B cell (primary cell): ENCODE measurements at places on chromosomes 11 and 22. TPM values are rescaled to one million over a fixed set of nuclear protein-coding genes. Genes with fewer than 3 reads are reported as not detected.

OR52I2 gene
- total RNA-seq = not detected in 2 replicates

C11orf87 gene
- total RNA-seq = not detected in 2 replicates

CRYBB3 gene
- not detected in 2 replicates for total RNA-seq

FXYD2 gene
- 13.5 and 19.5 TPM in 2 replicates for total RNA-seq

E2F8 gene
- 0.22 TPM in 1 of 2 replicates, not detected in the other for total RNA-seq

LMO2 gene
- total RNA-seq = 6.2 and 7.3 TPM in 2 replicates

TPH1 gene
- total RNA-seq = 2.7 and 2.8 TPM in 2 replicates

PDE3B gene
- 60.7 and 70.7 TPM in 2 replicates for total RNA-seq

DNA sequence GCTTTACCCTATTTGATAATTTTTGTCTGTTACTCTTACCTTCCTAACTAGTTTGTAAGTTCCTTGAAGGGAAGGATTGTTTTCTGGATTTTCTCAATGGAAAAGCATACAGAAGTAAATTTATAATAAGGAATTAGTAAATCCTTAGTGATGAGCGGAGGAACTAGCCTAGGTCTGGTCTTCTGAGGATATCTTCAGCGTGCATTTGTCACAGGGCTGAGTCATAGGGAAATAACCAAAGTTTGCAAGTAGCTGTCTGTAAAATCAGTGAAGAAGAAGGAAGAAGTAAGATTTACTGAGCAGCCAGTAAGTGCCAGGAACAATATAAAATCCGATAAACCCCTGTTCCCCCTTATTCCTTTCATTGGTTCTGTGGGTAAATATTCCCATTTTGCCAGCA lies 162.7 kb upstream of the SORL1-AS1 start:
- no peak for DNase-seq

GRCh38 chr11:65927904-65928397 lies 8.7 kb downstream of the DRAP1 start:
- peak; percentile 89 for DNase-seq

GRCh38 chr11:125978778-125979407 lies 33.0 kb downstream of the VSIG10L2 start:
- no peak for DNase-seq

- DNase-seq = no peak
Measured at GRCh38 chr11:108432783-108433182, 34.5 kb downstream of the C11orf65 start.

GRCh38 chr22:37498289-37498909 lies 12.2 kb upstream of the MFNG start:
- DNase-seq = peak; percentile 78

DNA sequence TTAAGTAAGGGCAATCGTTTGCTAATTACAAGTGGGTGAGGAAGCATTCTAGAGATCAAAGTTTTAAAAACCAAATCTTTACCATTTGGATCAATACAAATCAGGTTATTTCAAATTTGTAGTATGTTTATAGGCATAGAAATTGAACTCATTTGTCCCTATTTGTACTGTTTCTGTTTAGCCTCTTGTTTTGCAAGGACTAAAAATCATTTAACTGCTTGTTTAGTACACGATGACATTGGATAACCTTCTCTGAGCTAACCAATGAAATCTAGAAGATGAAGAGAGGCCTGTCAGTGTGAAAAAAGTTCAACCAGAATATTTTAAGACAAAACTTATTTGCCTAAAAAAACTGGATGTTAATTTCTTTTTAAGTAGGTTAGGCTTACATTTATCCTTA lies 40.0 kb downstream of the ZC3H12C start:
- no peak for DNase-seq

- no peak for DNase-seq
Measured at GRCh38 chr11:115590254-115590653, 86.0 kb upstream of the CADM1 start.

DNA sequence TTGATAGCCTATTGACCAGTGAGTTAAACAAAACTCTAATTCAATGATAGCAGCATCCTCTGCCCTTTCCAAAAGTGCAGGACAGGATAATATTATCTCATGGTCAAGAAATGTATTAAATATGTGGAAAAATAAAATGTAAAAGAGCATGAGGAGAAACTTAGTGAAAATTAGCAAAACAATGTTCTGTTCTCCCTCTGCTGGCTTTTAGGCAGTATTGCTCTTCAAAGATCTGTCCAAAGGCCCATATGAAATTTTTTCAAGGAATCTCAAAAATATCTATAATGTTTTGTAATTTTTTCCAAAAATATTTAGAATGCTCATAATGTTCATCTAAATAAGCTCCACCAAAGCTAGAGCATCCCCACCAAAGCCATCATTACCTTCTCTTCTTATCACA lies 8.3 kb upstream of the ARL14EP start:
- no peak for DNase-seq

DNA sequence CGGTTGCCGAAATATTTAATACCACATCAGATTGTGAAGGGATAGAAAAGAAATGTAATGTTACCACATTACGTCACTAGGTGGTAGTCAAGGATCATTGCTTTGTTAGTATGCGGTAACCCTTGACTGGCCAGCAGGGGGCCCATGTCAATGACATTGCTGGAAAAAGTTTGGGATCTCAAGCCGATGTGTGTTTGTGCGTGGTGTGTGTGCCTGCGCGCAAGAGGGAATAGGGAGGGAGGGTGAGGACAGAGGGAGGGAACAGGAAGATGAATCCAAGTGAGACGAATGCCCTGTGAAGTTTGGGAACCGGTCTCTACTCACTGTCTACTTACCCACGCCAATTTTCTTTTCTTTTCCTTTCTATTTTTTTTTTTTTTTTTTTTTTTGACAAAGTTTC lies 10.7 kb upstream of the MRGPRX2 start:
- DNase-seq = peak; percentile 66

- DNase-seq = no peak
Measured at GRCh38 chr11:2531987-2532703, 87.3 kb downstream of the KCNQ1 start.

- no peak for DNase-seq
Measured at GRCh38 chr11:85301895-85302678, 325.1 kb downstream of the DLG2 start.

GRCh38 chr11:3861683-3862082 lies 6.2 kb downstream of the STIM1 start:
- DNase-seq = no peak

DNA sequence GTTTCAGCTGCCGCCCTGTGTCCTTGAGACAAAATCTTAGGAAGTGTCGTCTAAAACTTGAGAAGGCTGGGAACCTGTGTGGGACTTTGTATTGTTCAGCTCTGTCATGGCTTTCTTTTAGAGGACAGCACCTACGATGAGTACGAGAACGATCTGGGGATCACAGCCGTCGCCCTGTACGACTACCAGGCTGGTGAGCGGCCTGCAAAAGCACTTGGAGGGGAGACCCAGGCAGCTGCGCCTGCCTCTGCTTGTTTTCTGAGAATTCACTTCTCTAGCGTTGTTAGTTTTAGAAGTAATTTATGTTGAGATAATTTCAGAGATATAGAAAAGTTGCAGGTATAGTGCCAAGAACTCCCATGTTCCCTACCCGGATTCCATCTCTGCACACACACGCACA lies 35.2 kb downstream of the CTTN start:
- DNase-seq = no peak

- DNase-seq = no peak
Measured at GRCh38 chr11:44818110-44818509, 91.3 kb downstream of the TSPAN18 start.

DNA sequence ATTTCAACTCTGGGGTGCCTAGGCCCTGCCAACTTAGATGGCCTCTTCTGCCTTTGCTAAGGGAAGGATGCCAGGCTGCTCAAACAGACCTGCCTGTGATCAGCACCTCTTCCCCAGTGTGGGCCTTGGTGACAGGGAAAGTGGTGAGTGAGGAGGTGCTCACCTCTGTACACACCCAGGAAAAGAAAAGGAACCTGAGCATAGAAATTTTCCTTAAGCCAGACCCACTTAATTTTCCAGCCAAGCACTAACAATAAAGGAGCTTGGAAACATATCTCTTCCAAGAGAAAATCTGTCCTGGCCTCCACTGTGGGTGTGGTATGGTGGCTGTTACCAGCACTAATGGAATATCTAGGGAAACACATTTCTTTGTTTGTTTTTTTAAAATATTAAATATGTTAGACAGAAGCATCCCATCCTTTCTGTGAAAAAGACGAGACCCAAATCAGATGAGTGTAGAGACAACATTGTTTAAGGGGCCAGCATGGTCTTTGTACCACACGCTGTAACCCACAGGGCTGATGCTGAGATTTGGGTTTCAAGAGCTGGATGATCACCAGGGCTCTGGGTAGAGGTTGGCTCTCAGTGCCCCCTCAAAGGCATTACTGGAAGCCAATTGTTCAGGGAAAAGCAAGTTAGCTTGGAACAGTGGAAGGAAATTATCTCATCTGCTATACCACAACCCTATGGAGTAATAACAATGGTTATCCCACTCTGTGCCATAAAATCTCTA lies 472.2 kb downstream of the INSC start:
- DNase-seq = no peak
